ENCODE measurements at places on chromosomes 1 and 21.

DNA sequence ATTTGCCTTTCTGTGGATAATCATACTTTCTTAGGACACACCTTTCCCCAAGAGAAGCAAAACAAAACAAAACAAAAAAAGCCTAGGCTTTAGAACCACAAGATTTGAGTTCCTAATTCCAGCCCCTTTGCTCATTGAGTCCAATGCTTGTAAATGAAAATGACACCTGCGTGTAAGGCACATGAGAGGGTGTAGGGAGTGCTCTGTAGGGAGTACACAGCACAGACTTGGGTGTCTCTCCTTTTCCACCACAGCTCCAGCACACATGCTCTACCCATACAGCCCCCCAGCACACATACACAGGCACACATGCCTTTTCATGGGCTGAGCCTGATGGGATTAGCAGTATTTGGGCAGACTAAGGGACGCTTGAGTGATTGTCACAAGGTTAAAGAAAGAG, 9.2 kb upstream of the NGF start:
- DNase-seq: no peak

GRCh38 chr1:169122976-169123375, 16.5 kb downstream of the ATP1B1 start:
- no peak for DNase-seq

DNA sequence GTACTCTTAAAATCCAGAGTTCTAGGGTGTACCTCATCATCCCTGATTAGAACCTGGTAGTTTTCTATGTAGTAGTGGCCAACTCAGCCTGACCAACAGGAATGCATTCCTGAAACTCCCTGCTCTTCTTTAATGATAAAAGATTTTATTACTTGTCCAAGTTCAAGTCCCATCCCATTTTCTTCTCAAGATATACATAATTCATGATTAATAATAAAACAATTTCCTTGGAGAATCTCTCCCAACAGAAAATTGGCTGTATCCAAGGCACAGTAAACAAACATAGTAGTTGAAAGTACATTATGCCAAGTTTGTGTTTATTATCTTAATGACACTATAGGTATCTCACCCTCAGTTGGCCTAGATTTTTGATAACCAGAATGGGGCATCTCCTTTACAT, 714.1 kb upstream of the ADAMTS5 start:
- no peak for DNase-seq

- DNase-seq: no peak
Measured at GRCh38 chr1:26999440-26999987, 6.0 kb downstream of the TRNP1 start.

Data from activated CD4-positive, alpha-beta memory T cell treated with anti-CD3 and anti-CD28 coated beads, Interleukin-2, amount 10 ng/mL, durations not matched to agents 7 days and 5 days (primary cell).